ENCODE measurements at places on chromosomes 3 and 15.

DNA sequence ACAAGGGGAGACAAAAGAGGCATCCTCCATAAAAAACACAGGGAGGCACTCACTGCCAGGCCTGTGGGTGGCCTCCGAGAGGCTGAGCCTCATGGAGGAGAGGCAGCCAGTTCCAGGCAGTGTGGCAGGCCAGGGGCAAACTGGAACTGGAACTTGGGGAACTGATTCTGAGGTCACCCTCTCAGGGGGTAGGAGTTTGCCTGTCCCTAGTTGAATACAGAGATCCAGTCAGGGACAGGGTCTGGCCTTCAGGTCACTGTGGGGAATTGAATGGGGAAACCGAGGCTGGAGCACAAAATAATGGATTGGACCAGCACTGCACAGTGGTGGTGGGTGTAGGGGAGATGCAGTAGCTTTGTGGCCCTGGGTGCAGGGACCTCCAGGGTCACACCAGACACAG, 58.7 kb downstream of the TPRA1 start:
- no peak for DNase-seq

GRCh38 chr3:99410789-99411311, 227.5 kb upstream of the COL8A1 start:
- DNase-seq, result no peak

DNA sequence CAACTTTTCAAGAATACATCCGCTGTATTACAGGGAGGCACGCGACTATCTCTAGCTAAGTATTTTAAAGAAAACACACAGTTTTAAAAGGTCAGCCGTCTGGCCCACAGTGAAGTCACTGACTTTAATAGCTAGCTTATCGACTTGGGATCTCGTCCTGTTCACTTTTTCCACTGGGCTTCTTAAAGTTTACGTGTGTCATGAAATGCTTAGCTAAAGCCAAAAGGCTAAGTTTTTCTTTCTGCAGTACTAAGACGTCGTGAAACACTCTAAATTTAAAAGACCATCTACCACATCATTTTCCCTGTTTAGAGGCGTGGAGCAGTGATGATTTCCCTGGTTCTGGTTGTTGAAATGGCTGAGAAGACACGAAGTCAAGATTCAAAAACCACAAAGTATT, 27.1 kb downstream of the LRIG1 start:
- no peak for DNase-seq

DNA sequence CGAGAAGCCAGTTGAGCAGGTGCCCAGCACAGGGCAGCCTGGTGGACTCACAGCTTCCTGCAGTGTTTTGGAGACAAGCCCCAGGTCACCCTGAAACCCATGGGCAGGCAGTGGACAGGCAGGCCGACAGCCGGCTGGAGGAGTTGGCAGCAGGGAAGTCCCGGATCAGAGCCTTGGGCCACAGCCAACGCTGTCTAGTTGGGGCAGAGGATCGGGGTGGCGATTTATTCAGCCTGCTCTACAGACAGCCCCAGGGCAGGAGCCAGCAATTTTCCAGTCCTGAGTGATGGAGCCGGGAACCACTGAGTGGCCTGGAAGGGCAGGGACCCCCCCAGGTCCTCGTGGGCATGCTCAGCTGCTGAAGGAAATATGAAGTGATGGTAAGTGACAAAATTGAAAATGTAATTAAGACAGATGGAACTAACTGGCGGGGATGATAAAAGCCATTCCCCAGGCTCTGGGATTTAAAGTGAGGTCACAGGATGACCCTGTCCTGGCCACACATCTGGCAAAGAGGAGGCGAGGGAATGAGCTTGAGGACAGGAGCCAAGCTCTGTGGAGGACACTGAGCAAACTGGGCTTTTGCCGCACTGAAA, 34.4 kb upstream of the TBC1D21 start:
- peak; percentile 71 for DNase-seq

- no peak for DNase-seq
Observed at GRCh38 chr3:180926526-180926925, 14.1 kb downstream of the FXR1 start.

DNA sequence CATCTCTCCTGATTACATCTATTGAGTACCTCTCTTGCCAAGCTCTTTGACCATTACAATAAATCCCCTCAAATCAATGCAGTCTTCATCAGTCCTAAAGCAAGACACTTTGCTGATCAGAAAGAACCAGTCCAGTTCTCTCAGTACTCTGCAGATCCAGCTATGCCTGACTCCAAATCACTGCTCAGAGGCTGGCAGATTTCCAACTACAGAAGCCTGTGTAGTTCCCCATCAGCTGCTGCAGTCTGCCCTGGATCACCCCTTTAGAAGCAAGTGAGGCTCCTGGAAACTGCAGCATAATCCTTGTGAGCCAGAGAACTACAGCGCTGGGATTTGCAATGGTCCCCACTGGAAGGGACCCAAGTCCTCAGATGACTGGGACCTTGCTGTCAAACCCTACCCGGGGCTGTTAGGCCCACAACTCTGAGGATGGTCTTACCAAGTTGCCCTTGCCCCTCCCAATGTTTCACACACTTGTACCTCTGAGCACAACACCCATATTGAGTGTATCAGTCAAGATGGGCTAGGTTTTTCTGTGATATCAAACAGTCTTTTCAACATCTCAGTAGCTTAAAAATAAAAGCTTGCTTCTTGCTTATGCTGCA, 81.9 kb upstream of the TOPAZ1 start:
- DNase-seq, result no peak

DNA sequence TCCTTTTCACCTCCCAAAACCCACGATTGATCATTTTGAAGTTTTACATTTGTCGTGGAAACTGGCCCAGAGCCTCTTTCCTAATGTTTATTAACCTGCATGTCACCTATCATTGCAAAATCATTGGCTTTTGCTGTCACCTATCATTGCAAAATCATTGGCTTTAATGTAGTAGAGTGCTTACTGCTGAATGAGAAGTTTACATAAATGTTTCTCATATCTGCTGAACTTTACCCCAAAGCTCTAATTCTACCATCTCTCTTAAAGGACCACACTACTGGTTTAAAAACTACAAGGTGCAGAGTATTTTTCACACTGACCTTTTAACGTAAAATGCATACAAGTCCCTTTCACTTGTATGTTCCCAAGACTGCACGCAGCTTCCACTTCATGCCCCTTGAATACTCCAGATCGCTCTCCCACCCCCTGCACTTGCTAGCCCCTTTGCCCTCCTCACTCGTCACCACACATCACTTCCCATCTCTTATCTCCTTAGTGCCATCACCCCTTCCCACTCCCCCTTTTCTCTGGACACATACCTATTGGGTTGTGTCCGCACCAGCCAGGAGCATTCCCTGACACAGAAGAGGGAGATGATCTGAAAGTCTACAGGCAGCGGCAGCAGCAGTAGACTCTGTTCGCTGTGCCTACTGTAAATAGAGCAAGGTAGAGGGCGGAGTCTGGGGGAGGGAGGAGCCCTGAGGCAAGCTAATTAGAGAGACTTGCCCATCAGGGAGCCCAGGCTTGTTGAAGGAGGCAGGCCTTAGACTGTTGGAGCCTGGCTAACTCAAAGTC, 30.2 kb upstream of the ATOSA start:
- DNase-seq, result no peak

DNA sequence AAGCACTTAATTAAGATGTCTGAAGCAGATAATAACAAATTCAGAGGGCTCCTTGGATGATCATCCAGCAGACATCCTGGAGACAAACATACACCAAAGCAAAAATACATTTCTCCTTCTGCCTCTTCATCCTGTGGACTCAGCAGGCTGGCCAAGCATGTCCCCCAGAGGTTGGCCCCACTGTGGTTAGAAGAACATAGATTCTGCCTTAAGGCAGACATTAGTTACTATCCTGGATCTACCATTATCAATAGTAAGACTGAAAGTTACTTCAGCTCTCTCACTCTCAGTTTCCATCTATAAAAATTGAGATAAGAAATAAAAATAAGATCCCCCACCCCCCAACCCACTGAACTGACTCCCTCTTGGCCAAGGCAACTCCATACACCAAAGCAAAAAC, 28.6 kb upstream of the TGFBR2 start:
- DNase-seq, result no peak

DNA sequence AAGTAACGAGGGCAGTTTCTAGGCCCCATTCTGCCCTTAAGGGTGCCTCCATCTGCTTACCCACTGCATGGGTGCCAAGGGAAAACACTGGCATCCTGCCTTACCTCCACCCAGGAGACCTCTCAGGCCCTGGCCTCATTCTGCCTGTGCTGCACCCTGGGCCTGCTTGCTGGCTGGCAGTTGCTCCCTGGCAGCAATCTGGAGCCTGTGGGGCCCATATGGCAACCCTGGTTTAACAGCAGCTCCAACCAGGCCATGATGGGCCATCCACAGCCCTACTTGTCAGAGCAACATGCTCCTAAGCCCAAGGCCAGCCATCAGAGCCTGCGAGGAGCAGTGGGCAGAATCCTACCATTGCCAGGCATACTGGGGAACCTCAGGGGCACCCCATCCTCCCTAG, 3.7 kb downstream of the C3orf18 start:
- DNase-seq, result no peak

DNA sequence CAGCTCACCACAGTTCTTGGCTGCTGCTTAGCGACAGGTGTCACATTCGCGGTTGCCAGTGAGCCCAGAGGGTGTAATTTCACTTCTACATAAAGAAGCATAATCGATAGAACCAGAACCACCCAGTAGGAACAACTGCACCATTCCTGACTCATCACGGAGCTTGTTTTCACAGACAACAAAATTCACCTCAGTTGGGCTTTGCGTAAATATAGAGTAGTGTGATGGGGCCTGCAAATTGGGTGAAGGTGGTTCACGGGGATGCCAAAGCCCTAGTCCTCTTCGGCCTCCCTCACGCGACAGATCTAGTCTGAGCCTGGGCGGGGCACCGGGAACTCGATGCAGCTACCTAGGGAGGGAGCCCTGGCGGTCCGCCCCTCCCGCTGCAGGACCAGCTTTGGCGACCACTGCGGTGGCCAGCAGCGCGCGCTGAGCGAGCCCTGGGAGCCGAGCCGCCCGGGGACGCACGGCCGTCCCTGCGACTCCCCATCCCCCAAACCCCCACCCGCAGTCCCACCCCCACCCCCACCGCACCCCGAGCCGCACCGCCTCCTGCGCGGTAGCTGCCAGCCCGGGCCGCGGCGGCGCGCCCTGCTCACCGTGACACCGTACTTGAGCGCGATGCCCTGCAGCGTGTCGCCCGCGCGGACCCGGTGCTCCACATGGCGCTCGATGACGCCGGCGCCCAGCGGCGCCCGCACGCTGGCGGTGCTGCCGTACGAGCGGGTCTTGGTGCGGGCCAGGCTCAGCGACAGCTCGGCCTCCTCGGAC, 519 bp downstream of the LYSMD2 start:
- peak; percentile 44 for DNase-seq

GRCh38 chr15:73570355-73571032, 62.7 kb downstream of the NPTN start:
- no peak for DNase-seq

DNA sequence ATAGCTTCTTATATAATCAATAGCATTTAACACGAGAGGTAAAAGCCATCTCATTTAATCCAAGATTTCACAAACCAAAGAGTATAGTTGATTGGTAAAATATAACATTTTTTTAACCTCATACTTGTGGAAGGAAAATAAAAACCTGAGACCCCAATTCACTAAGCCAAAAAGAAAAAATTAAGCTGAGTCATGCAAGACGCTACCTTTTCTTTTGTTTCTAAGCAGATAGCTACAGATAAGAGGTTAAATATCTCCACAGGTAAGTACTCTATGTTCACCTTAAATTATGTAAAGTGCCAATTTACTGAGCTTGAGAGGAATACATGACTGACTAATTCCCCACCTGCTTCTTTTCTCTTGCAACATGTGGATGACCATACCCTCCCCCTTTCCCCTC, 656.4 kb downstream of the MECOM start:
- DNase-seq, result no peak

DNA sequence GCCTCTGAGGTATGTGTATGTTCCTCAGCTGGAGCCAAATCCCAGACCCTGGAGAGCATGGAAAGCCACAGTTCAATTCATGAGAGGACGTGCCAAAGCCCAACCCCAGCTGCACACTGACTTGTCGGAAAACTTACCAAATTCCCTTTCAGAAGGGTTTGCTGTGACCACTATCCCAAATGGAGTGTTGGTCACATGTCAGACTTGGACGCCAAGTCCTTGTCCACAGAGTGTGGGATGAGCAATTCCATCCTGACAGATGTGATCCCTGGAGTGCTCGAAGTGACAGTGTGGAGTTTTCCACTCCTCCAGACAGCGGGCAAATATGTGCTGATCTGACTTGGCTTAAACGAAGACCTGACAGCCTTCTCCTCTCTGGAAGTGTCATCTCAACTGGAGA, 71.2 kb downstream of the RORA start:
- peak; percentile 71 for DNase-seq

- no peak for DNase-seq
Observed at GRCh38 chr15:71052356-71052755, 62.9 kb upstream of the THSD4 start.

- no peak for DNase-seq
Observed at GRCh38 chr15:56957812-56958406, 39.5 kb downstream of the TCF12 start.

GRCh38 chr3:174498638-174499037, 360.5 kb upstream of the NAALADL2 start:
- no peak for DNase-seq

DNA sequence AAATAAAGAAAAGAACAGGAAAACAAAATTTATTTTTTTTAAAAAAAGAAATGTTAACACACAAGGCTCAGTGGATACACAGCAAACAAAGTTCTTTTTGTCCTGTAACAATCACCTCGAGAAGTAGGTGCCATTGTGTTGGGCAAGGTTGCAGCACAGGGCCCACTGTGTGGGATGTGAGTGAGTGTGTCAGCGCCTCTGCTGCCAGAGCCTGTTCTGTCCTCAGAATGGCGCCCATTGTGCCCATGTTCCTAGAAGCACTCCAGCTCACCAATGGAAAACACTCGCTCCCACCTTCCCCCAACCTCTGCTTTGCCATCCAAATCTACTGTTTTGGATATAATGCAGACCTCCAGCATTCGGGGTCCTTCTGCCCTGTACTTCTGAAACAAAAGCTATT, 84.9 kb upstream of the CLDN18 start:
- DNase-seq, result no peak

DNA sequence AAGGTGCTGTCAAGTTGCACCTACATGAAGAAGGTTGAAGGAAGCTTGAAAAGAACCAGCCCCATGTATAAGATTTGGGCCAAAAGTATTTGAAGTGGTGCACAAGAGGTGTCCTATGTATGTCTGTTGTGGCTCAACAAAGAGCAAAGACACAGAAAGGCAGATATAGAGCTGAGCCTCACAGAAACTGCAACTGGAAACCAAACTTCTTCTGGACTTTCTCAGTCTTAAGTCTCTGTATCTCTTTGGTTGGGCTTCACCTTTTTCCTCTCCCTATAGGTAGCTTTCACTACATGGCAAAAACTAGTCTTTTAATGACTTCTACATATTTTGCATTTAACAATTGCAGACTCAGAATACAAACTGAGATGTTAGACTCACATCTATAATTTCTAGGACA, 8.8 kb upstream of the CMC1 start:
- no peak for DNase-seq

- DNase-seq, result no peak
Observed at GRCh38 chr15:68363353-68363752, 68.6 kb downstream of the ITGA11 start.

GRCh38 chr3:31892916-31893573, 88.0 kb downstream of the OSBPL10 start:
- no peak for DNase-seq

- DNase-seq, result no peak
Observed at GRCh38 chr3:69425249-69425648, 39.4 kb upstream of the FRMD4B start.
